ENCODE measurements at places on chromosomes 6 and 20. TPM values are rescaled to one million over a fixed set of nuclear protein-coding genes. Genes with fewer than 3 reads are reported as not detected.

- no peak for DNase-seq
Measured at GRCh38 chr20:10129749-10130148, 88.9 kb upstream of the SNAP25 start.

DNA sequence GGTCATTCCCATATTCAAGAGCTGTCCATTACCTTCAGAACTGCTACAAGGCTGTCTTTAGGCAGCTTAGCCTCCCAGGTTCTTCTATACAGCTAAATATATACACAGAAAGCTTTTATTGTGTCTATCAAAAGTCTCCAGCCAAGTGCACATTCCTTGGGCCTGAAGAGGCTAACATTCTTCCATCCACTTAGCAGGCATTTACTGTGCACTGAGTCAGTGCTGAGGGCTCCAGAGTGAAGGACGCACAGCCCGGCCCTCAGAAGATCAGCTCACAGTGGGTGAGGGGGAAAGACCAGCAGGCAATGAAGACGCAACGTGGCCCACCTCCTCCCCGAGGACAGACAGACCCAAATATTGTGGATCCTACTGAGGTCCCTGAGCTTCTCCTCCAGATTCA, 569.9 kb downstream of the CDH26 start:
- DNase-seq = no peak

- DNase-seq = no peak
Measured at GRCh38 chr6:45965007-45965406, 50.7 kb downstream of the CLIC5 start.

GRCh38 chr6:56749632-56750151, 107.0 kb upstream of the DST start:
- no peak for DNase-seq

GRCh38 chr6:153437193-153437592, 306.1 kb upstream of the RGS17 start:
- DNase-seq = no peak

DNA sequence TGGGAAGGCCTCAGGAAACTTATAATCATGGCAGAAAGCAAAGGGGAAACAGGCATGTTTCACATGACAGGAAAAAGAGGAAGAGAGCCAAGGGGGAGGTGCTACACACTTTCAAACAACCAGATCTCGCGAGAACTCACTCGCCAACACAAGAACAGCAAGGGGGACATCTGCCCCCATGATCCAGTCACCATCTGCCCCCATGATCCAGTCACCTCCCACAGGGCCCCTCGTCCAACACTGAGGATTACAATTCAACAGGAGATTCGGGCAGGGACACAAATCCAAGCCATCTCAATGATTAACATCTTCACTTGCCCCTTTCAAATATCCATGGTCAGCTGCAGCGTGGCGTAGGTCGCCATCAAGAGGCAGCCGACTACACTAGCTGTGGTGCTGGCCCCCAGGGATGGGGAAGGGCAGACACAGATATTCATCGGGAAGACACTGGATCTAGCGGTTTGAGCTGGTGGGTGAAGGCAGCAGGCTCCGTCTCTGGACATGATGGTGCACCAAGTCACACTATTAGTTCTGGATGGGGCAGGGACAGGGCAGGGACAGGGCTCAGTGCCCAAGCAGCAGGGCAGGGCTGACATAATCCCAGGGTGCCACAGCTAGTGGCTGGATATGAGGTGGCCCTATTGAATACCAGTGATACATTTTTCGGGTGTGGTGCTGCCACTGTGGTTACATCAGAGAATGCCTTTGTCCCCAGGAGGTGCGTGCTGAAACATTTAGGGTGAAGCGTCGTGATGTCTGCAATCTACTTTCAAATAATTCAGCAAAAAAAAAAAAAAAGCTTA, 31.6 kb downstream of the TUBB2B start:
- DNase-seq = no peak

- no peak for DNase-seq
Measured at GRCh38 chr6:35711731-35712130, 23.0 kb upstream of the FKBP5 start.

DNA sequence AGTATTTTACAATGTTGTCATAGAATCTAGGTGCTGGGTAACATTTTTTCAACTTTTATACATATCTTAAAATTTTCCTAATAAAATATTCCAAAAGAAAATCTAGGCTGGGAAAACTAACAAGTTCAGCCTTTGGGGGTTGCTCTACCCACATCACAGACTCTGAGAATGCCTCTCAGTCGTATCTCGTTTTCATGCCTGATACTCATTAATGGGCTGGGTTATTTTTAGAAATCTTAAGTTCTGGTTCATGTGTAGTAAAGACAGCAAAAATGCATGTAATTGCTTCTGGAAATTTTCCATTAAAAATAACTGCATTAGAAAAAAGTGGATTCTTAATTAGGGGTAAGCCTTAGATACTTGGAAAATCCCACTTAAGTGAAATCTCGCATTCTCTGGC, 149.3 kb downstream of the SLC24A3 start:
- DNase-seq = no peak

DNA sequence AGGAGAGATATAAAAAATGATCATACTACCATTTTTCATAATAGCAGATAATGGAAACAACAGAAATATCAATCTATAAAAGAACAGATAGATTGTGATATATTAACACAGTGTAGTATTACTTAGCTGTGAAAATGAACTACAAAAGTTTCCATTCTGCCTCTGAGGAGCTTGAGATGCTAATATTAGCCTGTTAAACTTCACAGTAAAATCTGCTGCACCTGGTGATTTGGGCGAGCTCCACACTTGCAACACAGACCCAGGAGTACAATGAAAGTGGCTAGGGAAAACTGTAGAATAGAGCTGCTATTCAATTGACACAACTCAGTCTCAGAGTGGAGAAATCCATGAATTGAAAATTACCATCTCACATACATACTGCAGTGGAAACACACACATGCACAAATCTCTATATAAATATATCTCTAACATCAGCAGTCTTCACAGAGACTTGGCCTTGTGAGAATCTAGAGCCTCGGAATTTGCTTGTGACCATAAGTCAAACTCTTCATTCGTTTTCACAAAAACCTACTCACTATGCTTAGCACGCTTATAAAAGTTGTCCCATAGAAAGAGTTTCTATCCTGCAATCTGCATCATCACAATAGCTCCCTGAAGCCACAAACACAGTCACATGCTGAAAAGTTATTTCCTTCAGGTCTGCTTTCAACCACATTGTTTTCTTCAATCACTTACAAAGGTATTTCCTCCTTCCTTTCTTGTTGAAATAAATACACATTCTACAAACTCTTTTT, 133.0 kb downstream of the PAK5 start:
- DNase-seq = no peak

- DNase-seq = no peak
Measured at GRCh38 chr6:33392595-33392948, 949 bp downstream of the KIFC1 start.

DNA sequence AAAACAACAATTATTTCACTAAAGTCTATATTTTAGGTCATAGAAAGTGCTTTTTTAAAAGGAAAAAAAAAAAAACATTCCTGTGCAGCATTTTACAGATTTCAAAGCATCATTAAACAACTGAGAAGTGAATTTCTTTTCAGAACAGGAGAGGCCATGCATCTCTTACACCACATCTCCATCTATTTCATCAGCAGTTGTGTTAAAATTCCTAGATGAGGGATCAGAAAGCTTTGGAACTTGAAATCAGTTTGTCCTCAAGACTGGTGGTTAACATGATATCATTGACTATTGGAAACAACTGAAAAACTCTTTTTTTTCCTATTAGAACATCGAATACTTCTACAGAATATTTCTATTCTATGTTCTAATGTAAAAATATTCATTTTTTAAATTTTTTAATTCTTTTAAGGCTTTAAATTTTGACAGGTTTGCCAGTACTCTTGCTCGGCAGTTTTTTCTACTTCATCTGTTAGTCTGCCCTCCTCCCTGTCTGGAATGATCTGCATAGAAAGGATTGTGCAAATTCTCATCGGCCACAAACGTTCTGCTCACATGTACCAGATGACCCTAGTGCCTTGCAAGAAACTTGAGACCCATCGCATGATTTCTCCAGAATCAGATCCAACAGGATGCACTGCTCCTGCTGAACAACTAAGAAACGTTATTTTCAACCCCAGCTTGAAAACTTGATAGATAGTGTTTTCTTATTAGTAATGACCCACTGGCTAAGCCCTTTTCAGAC, 411.0 kb upstream of the AGPAT4 start:
- DNase-seq = no peak

DNA sequence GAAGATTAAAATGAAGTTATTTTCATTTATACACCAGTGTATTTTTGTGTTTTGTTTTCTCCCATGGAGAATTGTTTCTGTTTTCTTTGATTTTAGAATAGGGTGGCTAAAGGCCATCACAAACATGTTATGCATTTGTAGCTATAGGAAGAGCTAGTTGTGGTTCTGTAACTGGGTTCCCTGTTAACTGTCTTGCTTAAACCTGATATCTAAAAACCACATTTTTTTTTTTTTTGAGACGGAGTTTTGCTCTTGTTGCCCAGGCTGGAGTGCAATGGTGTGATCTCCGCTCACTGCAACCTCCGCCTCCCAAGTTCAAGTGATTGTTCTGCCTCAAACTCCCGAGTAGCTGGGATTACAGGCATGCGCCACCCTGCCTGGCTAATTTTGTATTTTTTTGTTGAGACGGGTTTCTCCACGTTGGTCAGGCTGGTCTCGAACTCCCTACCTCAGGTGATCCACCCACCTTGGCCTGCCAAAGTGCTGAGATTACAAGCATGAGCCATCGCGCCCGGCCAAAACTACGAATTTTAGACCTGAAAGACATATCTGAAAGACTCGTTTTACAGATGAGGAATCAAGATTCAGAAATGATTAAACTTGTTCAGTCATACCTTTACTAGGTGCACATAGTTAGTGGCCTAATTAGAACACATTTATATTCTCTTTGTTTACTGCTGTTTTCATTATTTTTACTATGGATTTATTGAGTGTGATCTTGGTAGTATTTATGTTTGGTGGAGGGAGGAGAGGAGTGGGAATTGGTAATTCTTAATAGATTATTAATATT, 18.0 kb downstream of the SCAF8 start:
- DNase-seq = no peak

GRCh38 chr6:15822835-15823234, 160.0 kb upstream of the DTNBP1 start:
- no peak for DNase-seq

DNA sequence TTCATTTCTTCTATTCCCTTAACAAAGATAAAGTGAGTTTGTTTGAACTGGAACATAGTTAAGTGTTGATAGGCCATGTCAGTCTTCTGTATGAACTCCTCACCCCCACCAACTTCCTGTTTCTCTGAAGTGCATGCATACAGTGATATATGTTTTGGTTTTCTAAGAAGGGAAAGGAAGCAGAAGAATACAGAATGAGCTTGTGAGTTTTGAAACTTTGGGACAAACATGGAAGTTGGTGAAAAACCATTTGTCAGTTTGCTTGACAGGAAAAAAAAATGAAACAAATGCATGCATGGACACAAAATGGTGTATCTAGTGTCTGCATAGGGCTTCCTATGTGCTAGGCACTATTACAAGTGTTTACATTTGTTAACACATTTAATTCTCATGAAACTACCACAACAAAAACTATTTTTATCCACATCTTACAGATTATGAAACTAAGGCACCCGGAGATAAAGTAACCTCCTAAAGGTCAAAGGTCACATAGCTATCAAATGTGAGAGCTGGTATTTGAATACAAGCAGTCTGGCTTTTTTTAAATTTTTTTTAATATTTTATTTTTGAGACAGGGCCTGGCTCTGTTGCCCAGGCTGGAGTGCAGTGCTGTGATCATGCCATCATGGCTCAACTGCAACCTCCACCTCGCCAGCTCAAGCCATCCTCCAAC, 105.9 kb downstream of the ADGRB3 start:
- no peak for DNase-seq

DNA sequence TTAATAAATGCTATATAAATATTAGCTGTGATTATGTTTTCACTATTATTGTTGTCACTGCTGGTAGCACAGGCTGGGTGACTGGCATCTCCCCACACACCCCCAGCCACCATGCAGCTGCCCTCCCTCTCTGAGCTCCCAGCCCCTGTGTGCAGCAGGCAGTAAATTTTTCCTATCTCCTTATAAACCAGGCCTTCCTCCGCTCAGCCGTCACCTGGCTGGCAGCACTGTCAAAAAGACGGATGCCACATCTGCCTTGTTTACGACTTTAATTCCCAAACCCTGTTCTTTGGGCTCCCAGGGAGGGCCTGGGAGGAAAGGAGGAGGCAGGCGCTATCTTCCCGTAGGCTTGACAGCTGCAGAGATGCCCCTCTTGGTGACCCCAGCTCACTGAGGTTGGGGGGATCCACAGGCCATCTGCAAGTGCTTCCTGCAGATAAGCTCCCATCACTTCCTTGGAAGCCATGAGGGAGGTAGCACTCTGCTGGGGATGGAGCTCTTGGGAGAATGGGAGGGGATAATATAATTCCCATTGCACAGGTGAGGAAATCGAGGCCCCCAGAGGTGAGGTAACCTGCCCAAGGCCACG, 94.5 kb downstream of the GRM4 start:
- DNase-seq = no peak

GRCh38 chr6:101605874-101606273, 212.4 kb downstream of the GRIK2 start:
- no peak for DNase-seq

DNA sequence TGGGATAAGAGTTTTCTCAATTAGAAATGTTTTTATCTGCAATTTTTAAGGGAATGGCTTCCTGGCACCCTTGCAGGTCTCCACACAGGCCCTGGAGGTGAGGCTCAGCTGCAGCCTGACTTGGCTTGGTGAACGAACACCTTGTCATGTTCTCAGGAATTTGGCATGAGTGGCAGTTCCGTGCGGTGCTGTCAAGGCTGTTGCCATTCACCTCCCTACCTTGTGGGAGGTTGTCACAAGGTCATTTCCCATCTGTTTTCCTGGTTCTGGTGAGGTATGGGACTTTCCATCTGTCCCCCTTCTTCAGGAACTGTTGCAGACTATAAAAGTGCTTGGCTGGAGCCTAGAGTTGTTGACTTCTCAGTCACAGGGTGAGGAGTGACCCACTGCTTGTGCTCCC, 82.9 kb downstream of the ELOVL4 start:
- no peak for DNase-seq

DNA sequence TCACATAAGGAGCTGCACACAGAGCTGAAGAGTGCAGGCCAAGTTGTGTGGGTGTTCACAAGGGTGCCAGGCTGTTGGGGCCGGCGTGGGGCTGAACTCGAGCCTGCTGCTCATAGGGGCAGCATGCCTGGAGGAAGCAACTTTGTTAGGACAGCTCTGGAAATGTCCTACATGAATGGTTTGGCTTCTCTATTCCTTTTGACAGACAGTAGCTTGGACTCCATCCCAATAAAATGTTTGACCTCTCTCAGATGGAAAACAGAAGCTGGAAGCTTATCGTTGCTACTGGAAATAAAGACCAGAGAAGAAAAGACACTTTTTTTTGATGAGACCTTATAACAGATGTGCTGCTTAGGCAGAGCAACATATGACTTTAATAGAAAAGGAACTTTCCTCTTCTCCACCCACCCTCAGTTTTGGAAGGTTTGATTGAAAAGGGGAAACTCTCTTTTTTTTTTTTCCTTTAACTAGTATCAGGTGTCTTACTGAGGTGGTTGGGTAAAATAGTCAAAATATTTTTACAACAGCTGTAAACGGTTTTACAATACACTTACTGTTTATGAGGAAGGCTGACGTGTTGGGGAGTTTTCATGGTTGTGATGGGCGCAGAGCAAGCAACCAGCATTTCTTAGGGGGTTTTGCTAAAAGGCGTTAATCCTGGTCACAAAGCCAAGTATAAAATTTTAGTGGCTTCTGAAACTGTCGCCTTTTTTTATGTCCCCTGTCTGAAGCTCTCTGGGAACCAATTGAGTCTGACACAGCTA, 80.7 kb upstream of the EEF1E1 start:
- no peak for DNase-seq

- DNase-seq = no peak
Measured at GRCh38 chr6:35181308-35181932, 32.3 kb upstream of the SCUBE3 start.

The TREML2 gene
- polyA plus RNA-seq = 0.41 TPM

The SLC22A3 gene
- 4.7 TPM for polyA plus RNA-seq

The CLIC1 gene
- polyA plus RNA-seq = 309 TPM
